Mucosa of descending colon (tissue), 3 donors: ENCODE measurements at places on chromosomes 3 and 15. TPM values are rescaled to one million over a fixed set of nuclear protein-coding genes. Genes with fewer than 3 reads are reported as not detected.

The HIGD2B gene
- total RNA-seq = not detected

The GABRB3 gene
- total RNA-seq = 0.52 TPM

The GASK1A gene
- total RNA-seq = 10.0 TPM

The SNTN gene
- 0.36 TPM for total RNA-seq

The AGBL1 gene
- total RNA-seq = 0.10 TPM

The FILIP1L gene
- 17.1 TPM for total RNA-seq

The GPR149 gene
- not detected for total RNA-seq

The ACTC1 gene
- 0.64 TPM for total RNA-seq

The GRK7 gene
- not detected for total RNA-seq

The ECE2 gene
- 0.19 TPM for total RNA-seq

The USP3 gene
- 65.6 TPM for total RNA-seq

The RBP2 gene
- total RNA-seq = 1.5 TPM

The SLC9C1 gene
- 0.51 TPM for total RNA-seq

The RLBP1 gene
- total RNA-seq = not detected

The PEX11A gene
- 16.7 TPM for total RNA-seq

The ACOX2 gene
- 51.2 TPM for total RNA-seq

The COL6A6 gene
- not detected for total RNA-seq

The CFAP44 gene
- 16.7 TPM for total RNA-seq

The TCTA gene
- 43.5 TPM for total RNA-seq

The OR5K2 gene
- not detected for total RNA-seq

The CPNE9 gene
- total RNA-seq = not detected

The SLC28A1 gene
- not detected for total RNA-seq

The FAM227B gene
- 3.6 TPM for total RNA-seq

The WNT7A gene
- not detected for total RNA-seq

The ITPKA gene
- total RNA-seq = 18.3 TPM

The GPR87 gene
- total RNA-seq = not detected

The GOLGA8Q gene
- total RNA-seq = 0.75 TPM

The THUMPD3 gene
- total RNA-seq = 31.2 TPM

The C2CD4A gene
- 1.9 TPM for total RNA-seq

The PPP1R14D gene
- total RNA-seq = 57.5 TPM

The ARL6 gene
- total RNA-seq = 6.5 TPM

The TGM5 gene
- total RNA-seq = not detected

The TMEM158 gene
- 1.9 TPM for total RNA-seq

The MYNN gene
- 17.4 TPM for total RNA-seq

The IQCF5 gene
- total RNA-seq = not detected

The TMEM266 gene
- 0.14 TPM for total RNA-seq

The C3orf52 gene
- 49.9 TPM for total RNA-seq
